Head of caudate nucleus (tissue), 42 donors: ENCODE measurements at places on chromosomes 1 and 21.
A peak's percentile ranks its signal among the peaks of the same experiment; 100 is the strongest.

DNA sequence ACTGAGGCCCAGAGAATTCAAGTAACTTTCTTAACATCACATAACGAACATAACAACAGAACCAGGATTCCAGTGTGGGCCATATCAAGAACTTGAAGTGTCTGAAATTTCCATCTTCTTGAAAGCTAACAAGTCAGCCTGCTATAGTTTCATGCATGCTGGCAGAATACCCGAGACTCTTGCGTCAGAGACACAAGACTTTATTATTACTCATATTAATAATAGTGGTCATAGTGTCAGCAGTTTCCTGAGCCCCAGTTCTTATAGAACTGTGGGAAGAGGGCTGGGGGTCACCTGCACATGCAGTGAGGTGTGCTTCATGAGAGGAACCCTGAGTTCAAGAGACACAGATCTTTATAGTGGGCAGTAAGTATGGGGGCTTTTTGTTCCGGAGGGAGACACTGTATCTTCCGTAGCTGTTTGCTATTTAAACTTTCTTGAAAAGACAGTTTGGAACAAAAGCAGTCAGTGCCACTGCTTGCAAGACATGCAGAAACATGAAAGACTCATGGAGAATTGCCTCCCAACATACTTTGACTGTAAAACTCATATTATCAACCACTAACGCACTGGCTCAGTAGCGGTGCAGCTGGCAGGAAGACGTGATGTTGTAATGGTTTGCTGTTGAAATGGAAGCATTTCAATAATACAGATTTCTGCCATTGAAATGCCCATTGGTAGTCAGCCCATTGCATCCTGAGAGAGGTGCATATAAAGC is 339.2 kb downstream of the ADGRL2 start:
- DNase-seq = no peak

GRCh38 chr1:72140222-72140621 is 142.1 kb downstream of the NEGR1 start:
- DNase-seq = no peak

DNA sequence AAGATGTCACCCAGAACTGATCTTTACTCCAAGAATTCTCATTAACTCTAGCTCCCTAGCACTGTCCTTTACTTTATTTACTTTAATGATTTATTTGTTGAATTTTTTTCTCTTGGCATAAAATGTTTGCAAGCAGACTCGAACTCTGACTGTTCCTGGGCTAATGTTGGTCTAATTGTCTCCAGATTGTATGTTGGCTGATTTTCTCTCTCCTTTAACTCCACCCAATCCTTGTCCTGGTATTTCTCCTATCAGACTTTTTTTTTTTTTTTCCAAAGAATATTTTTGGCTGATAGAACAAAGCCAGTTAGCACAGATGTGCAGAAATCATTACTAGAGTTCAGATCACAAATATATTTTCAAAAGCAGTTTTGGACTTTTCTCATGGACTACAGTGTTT is 82.6 kb downstream of the ATF6 start:
- DNase-seq = no peak

- no peak for DNase-seq
Measured at GRCh38 chr1:193456811-193457280, 270.4 kb upstream of the B3GALT2 start.

GRCh38 chr1:248857201-248857600 is 1.7 kb downstream of the ZNF692 start:
- DNase-seq = no peak

DNA sequence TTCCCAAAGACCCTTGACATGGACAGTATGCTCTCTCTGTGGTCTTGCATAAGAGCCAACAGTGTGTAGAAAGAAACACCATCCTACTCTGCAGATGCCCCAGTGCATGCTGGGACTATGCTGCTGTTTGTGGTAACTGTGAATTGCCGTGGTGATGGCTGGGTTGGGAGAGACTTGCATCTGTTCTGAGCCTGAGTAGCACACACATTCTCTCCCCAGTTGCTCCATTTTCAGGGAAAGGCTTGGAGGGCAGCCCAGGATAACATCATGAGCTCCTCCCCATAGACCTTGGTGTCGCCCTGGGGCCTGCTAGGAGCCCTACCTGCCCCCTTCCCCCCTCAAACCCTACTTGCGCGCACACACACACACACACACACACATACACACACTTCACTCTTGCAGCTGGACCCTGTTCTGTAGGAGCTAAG is 120.9 kb upstream of the IPO9 start:
- DNase-seq = no peak

DNA sequence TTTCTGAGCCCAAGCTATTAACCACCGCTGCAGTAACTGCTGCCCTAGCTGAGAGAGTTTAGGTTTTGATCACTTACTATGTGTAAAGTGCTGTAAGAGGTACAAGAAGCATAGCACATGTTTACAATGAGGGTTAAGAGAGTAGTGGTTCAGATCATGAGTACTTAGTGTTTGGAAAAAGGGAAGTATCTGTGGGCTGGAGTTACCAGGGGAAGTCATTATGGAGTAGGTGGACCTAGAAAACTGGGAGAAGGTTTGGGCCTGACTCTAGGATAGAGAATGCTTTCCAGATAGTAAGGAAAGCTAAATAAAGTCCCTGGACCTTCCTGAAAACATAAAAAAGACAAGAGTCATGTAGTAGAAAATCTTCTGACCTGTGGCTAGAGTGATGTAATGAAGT is 149.6 kb upstream of the PLXNA2 start:
- DNase-seq = no peak

GRCh38 chr21:44802396-44803153 is 955 bp upstream of the UBE2G2 start:
- no peak for DNase-seq

- DNase-seq = no peak
Measured at GRCh38 chr1:155933591-155934096, 569 bp downstream of the KHDC4 start.

GRCh38 chr1:208215393-208215792 is 28.8 kb downstream of the PLXNA2 start:
- DNase-seq = no peak

GRCh38 chr1:178120088-178120487 is 26.2 kb downstream of the RASAL2 start:
- DNase-seq = no peak

DNA sequence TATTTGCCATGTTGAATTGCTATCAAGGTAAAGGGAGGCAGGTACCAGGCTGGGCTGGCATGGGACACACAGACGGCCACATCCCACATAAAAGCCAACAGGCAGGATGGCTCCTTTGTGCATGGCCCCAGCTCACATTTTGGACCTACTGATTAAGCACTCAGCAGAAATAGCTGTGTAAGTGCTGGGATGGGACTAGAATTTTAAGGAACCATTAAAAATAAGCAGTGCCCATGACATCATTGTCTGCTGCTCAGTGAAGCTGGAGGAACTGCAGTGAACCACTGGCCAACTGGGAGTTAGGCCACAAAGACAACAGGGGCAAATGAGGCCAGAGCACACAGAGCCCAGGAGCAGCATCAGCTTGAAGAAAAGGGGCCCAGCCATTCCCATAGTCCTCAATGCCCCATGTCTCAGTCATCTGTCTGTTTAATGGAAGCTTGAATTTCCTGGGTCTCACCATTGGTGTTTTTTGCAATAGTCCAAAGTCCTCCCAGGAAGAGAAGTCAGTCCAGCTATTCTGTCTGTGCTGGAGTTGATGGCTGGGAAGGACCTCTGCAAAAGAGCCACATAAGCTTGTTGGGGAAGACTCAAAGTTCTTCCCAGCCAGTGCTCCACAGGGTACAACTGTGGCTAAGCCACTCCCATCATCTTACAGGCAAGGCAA is 45.3 kb upstream of the TNR start:
- DNase-seq = no peak

DNA sequence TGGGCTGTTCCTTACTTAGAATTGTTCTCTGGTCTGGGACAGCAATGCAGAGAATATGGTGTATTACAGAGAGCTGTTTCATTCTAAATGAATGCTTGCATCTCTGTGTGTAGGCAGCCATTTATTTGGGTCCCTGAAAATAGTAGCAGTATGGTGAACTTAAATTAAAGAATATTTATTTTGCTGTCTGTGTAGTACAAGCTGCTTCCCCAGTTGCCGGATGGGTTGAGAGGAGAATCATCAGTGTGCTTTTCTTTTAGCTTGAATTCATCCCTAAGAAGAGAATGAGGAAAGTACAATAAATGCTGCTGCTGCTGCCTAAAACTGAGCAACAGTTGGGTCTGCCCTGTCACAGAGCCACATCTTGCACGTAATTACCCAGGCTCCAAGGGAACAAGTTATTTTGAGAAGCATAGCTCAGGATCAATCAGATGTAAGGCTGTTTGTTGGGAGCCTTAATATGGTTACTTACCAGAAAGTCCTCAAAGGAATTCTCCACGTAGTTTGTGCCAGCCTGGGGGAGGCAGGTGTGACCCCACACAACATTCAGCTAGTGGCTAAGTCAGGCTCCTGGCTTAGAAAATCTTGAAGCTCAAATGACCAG is 16.6 kb downstream of the ACTN2 start:
- peak; percentile 35 for DNase-seq

- DNase-seq = no peak
Measured at GRCh38 chr1:172476218-172476811, 32.4 kb upstream of the PIGC start.

GRCh38 chr21:34952701-34953100 is 96.4 kb downstream of the RUNX1 start:
- DNase-seq = no peak

DNA sequence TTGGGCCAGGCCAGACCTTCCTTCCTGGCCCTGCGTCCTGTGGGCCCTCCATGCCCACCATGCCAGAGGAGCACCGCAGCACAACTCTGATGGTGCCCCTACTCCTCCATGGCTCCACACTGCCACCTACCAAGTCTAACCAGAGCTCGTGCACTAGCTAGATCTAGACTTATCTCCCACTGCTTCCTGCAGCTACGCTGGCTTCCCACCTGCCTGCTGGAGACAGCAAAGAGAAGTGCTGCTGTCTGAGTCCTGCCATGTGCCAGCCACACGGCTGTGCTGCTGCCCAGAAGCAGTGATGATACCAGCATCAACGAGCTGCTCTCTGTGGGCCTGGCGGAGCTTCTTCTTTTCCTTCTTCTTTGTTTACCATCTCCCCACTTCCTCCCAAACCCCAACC is 4.5 kb downstream of the GUCA2B start:
- no peak for DNase-seq

DNA sequence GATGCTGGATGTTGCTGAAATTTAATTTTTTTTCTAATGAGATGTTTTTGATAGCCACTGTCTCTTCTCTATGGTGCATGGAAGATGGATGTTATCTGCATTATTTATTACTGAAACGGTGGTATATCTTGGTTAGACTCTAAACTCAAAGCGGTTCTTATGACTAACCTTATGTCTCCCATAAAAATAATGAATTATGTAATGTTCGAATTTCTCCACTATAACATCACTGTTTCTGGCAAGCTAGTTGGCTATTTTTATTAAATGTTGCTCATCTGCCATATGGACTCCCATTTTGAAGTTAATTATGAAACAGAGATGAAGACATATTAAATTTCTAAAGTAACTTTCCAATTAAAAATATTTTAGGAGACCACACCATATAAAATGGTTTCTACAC is 808.6 kb upstream of the ADGRL4 start:
- no peak for DNase-seq

GRCh38 chr1:227378871-227379554 is 60.7 kb upstream of the CDC42BPA start:
- DNase-seq = no peak

DNA sequence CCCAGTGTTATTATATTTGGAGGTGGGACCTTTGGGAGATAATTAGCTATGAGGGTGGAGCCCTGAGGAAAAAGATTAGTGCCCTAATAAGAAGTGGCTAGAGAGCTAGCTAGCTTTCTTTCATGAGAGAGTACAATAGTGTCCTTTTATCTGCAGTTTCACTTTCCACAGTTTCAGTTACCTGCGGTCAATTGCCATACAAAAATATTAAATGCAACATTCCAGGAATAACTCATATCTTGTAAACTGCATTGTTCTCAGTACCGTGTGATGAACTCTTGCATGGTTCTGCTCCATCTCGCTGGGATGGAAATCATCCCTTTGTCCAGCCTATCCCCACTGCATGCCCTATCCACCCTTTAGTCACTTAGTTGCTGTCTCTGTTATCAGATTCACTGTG is 201.6 kb downstream of the RWDD3 start:
- no peak for DNase-seq

DNA sequence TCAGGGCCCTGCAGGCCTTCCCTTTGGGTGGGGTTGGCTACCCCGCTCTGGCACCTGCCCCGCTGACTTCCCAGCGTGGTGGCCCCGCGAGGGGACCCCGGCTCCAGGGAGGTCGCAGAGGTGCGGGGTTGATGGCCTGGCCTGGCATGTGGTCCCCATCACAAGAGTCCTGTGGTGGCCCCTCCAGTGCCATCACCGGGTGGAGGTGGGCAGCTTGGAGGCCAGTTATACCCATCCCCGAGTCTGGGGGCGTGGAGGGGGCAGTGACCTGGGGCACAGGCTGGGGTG is 26.8 kb downstream of the PRMT2 start:
- no peak for DNase-seq

- no peak for DNase-seq
Measured at GRCh38 chr1:226021801-226022200, 22.7 kb upstream of the SDE2 start.

DNA sequence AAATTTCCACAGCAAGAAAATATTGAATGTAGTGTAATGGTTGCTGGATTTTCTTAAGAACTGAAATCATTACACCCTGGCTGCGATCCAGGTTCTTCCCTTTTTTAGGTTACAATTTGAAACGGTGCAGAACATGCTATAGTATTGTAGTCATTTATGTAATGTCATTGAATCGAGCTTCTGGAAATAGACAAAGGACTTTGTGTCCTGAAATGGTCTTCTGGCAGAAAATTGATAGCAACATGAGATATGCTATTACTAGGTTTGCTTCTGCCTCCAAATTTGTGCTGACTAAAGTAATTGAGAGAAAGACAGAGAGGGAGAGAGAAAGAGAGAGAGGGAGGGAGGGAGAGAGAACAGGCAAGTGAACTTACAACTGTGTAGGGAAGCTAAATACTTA is 146.2 kb upstream of the NFIA start:
- no peak for DNase-seq

- no peak for DNase-seq
Measured at GRCh38 chr1:88847643-88848042, 43.7 kb downstream of the GTF2B start.

DNA sequence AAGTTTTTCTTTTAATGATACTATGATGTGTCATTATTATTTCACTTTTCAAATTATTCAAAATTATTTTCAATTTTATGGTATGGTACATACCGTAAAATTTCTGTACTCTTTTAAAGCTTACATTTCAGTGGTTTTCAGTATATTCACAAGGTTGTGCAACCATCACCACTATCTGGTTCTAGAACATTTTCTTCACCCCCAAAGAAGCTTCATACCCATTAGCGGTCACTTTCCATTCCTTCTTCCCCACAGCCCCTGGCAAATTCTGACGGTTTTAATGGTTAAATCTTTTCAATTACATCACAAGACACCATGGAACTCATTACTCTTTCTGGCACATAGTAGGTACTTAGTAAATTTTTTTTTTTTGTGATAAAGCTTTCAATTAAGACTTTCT is 22.8 kb upstream of the ATP5PO start:
- DNase-seq = no peak

DNA sequence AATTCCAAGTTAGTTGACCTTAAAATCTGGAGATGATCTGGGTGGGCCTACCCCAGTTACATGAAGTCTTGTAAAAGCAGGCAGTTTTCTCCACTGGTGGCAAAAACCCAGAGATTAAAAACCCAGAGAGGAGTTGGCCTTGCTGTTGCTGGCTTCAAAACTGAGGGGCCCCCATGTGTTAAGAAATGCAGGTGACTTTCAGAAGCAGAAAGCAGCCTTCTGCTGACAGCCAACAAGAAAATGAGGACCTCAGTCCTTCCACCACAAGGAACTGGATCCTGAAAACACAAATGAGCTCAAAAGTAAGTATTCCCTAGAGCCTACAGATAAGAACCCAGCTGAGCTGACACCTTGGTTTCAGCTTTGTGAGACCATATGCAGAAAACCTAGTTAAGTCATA is 343.7 kb upstream of the ZRANB2 start:
- no peak for DNase-seq
